AG09309 (cell line): ENCODE measurements at places on chromosomes 3 and 15.

DNA sequence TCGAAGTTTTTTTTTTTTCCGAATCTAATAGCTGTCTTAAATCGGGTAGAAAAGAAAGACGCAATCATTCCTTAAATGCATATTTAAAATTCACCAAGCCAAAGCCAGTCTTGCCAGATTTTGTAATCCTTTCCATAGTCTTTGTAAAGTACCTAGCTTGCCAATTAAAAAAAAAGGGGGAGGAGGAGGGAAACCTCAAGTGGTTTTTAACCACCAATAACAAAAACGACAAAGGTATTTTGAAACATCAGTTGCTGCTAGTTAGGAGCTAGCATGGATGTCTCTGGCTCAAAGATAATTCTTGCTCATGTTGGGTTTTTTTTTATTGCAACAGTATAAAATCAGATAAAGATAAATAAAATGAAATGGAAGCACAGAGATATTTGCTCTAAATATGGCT lies 187.9 kb downstream of the MECOM start:
- DNase-seq: no peak

- no peak for DNase-seq
Measured at GRCh38 chr3:147816752-147817151, 407.6 kb downstream of the ZIC1 start.

- DNase-seq: no peak
Measured at GRCh38 chr3:194181612-194182529, 45.9 kb downstream of the HES1 start.

DNA sequence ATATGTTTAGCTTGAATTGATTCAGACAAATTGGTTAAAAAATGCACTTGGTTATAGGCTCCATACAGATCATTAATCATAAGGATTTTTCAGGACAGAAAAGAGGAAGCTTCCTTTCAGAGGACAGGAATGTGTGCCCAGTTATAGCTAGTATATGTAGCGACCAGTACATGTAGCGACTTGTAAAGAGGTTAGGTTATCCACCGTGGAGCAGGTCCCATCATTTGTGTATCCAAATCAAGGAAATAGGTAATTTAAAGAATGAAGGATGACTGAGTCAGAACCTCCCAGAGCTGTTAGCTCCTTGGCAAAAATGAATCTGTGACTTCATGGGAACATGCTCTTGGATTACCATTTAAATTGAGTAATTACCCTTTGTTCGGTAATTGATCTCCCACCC lies 15.8 kb upstream of the P2RY12 start:
- DNase-seq: no peak

DNA sequence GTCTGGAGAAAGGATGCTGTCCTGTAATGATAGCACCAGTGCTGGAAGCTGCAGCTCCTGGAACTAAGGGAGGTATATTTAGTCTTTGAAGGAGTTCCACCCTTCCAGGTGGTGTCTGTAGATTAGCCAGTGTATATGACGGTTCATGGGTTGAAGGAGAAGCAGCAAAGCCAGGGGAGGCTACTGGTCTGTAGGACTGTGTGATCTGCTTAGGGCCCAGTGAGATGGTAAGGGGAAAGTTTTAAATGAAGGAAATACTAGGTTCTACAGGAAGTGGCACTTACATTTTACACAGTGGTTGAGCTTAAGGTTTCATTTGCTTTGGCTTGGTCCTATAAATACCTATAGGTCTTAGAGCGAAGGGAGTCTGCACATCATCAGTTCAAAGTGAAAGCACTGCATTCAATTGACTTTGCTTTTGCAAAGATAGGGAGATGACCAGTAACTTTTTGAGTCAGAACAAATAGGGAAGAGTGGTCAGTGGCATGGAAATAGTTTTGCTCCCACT lies 5.6 kb downstream of the SLC25A38 start:
- no peak for DNase-seq

DNA sequence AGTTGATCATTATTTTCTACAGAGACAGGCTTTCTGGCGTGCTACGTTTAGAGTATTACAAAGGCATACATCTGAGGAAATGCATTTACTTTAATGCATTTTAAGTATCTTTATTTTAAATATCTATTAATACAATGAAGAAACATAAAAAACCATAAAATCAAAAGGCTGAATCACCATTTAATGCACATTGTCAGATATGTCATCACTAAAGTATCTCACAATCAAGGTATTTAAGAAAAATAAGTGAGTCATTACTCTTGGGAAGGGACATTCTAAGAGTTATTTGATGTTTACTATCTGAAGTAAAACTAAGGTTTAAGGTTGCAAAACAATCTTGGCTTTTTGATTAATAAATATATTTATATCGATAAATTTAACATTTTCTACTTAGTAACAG lies 102.2 kb downstream of the CTNNB1 start:
- no peak for DNase-seq

DNA sequence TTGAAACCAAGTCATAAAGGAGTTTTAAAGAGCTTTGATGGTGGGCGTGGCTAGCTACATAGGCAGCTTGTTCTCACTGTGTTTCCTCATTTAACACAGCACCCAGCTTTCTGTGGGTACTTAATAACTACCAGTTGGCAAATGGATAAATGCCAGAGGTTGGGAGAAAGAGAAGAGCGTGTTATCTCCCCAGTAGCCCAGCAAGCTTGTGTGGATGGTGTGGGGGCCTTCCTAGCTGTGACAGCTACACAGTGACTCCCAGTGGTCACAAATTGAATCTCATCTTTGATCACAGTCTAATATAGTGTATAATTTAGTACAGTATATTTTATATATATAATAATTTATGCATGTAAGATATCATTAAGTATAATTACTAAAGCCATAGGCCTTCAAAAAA lies 984.1 kb downstream of the EPHA3 start:
- DNase-seq: no peak

- peak; percentile 7 for DNase-seq
Measured at GRCh38 chr15:85289677-85290365, 90.6 kb upstream of the AKAP13 start.
